ENCODE measurements at places on chromosomes 1 and 21.

DNA sequence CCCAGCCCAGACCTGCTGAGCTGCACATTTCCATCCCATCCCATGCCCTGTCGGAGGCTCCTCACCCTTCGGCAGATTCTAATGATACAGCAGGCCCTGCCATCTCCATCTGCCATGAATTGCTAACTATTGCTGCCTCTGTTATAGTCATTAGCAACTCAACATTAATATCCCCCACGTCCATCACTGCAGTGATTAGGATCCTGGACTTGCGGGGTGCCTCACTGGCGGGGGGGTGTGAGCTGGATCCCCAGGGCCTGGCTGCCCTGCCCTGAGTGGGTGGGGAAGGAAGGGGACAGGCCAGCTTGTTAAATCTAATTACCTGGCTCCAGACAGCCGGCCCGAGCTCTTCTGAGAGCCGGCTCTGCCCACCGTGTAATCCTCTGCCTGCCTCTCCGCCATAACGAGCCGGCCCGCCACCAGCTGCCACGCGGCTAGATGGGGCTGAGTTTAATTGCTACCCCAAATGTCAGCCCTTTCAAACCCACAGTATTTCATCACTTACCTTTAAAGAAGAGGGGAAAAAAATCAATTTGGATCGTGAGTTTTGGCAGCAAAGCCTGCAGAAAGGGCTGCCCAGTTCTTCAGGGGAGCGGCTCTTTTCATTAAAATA, 227.3 kb upstream of the CSF3R start:
- DNase-seq, result no peak

DNA sequence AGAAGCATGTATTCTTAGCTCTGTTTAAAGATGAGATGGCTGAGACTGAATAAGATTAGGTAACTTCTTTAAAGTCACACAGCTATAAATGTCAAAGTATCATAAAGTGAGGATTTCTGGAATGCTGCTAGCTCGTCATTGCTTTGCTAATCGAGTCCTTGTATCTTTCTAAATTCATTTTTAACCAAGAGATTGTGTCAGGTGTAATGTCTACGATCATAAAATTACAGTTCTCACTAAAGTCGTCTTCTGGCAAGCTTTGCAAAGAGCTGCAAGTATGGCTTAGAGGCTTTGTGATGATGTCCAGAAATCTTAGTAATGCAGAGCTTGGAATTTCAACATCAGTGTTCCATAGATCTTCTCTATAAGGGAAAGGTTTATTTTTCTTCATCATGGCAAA, 569.8 kb downstream of the LMO4 start:
- DNase-seq, result no peak

DNA sequence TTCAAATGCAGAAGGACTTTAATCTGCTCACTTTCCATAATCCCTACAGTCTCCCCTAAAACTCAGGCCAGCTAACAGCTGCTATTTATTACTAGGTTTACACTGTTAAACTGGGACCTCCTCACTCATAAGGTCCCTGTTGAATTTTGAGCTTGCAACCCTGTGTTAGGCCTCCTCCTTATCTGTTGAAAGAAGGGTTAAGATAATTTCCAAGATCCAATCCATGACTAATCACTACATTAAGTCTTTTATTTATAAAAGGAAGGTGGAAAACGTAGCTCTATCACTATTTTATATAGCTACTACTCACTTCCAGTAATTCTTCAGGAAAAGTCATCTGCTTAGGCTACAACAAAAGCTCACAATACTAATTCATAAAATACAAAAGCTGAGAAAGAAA, 79.5 kb downstream of the EVI5 start:
- no peak for DNase-seq

GRCh38 chr1:46583494-46583893, 20.6 kb downstream of the MKNK1 start:
- DNase-seq, result no peak

GRCh38 chr1:229430761-229431283, 3.1 kb downstream of the ACTA1 start:
- no peak for DNase-seq

- DNase-seq, result no peak
These were observed 102.3 kb downstream of the CDC42BPA start for GRCh38 chr1:227215863-227216510.
